Camera-type eye (tissue), 1 donor: ENCODE measurements at places on chromosomes 16 and 17. TPM values are rescaled to one million over a fixed set of nuclear protein-coding genes. Genes with fewer than 3 reads are reported as not detected.

The HAPSTR1 gene
- 111 TPM for total RNA-seq

The ADGRG1 gene
- 18.3 TPM for total RNA-seq

The MYH13 gene
- 5.9 TPM for total RNA-seq

The TIGD7 gene
- total RNA-seq: 26.5 TPM

The AOC2 gene
- 44.6 TPM for total RNA-seq

The C17orf78 gene
- total RNA-seq: not detected
